WTC11 (cell line): ENCODE measurements at places on chromosomes 16 and 17. TPM values are rescaled to one million over a fixed set of nuclear protein-coding genes. Genes with fewer than 3 reads are reported as not detected.

DNA sequence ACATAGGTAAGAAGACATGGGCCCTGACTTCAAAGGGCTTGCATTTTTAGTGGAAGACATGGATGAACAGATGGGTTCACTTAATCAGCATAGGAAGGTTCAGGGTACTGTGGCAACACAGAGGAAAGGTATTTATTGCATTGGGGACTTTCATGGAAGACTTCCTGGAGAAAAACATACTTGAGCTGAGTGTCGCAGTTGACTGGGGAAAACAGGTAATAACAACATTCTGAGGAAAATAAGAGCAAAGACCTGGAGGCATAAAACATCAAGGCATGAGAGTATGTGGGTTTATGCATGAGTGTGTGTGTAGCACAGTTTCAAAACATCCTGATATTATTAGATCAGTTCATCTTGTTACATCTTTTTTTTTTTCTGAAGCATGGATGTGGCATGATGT lies 82.7 kb downstream of the MAP2K6 start:
- no peaks in the 10 kb centered on the region for H3K36me3 ChIP-seq
- H3K4me3 ChIP-seq = no peak overlapping the region
- DNase-seq = no peak
- no peak overlapping the region; the same call in 1 of the 2 replicates for H3K27ac ChIP-seq

DNA sequence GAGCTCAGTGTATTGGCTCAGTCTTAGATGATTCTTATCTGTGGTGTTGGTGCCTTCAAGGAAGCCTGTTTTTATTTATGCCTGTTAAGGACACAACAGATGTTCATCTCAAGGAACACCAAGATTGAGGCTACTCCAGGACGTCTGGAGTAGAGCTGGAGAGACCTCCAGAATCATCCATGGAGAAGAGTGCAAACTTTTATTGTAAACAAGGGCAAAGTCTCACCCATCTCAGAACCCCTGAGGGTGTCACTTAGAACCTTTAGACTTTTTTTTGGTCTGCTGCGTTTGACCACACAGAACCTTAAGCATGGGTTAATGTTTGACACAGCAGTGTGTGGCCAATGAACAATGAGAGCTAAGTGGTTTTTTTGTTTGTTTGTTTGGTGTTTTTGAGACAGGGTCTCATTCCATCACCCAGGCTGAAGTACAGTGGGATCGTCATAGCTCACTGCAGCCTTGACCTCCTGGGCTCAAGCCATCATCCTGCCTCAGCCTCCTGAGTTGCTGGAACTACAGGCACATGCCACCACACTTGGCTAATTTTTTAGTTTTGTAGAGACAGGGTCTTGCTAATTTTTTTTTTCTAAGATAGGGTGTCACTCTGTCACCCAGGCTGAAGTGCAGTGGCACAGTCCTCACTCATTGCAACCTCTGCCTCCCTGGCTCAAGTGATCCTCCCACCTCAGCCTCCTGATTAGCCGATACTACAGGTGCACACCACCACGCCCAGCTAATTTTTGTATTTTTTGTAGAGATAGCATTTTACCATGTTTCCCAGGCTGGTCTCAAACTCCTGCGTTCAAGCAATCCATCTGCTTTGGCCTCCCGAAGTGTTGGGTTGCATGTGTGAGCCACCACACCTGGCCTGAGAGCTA lies 16.3 kb downstream of the SLC47A1 start:
- H3K27ac ChIP-seq = no peak overlapping the region
- no peaks in the 10 kb centered on the region; the same call in 1 of the 2 replicates for H3K27me3 ChIP-seq
- DNase-seq = no peak
- peaks cover 5% of the 10 kb centered on the region for H3K36me3 ChIP-seq

GRCh38 chr16:71826533-71827017 lies 17.9 kb upstream of the AP1G1 start:
- H3K27ac ChIP-seq = no peak overlapping the region
- H3K36me3 ChIP-seq = no peaks in the 10 kb centered on the region
- peaks cover 10% of the 10 kb centered on the region for H3K27me3 ChIP-seq
- H3K4me1 ChIP-seq = no peaks in the 10 kb centered on the region
- DNase-seq = no peak
- H3K4me3 ChIP-seq = no peak overlapping the region

- no peaks in the 10 kb centered on the region for H3K36me3 ChIP-seq
- H3K27ac ChIP-seq = peak overlapping the region; percentile 74; the same call in 1 of the 2 replicates
Observed at GRCh38 chr17:29597361-29598172, 4.6 kb downstream of the ANKRD13B start.

GRCh38 chr17:48600244-48601098 lies 4.3 kb downstream of the HOXB6 start:
- peaks cover 2% of the 10 kb centered on the region; the same call in 1 of the 2 replicates for H3K36me3 ChIP-seq
- peaks cover 100% of the 10 kb centered on the region; the same call in 1 of the 2 replicates for H3K27me3 ChIP-seq
- peaks cover 30% of the 10 kb centered on the region for H3K4me1 ChIP-seq
- H3K27ac ChIP-seq = no peak overlapping the region
- no peak for DNase-seq

GRCh38 chr17:2138761-2139160 lies 83.9 kb downstream of the HIC1 start:
- H3K27ac ChIP-seq = peak overlapping the region; percentile 94
- no peaks in the 10 kb centered on the region for H3K27me3 ChIP-seq
- no peak for DNase-seq
- no peak overlapping the region for H3K4me3 ChIP-seq

DNA sequence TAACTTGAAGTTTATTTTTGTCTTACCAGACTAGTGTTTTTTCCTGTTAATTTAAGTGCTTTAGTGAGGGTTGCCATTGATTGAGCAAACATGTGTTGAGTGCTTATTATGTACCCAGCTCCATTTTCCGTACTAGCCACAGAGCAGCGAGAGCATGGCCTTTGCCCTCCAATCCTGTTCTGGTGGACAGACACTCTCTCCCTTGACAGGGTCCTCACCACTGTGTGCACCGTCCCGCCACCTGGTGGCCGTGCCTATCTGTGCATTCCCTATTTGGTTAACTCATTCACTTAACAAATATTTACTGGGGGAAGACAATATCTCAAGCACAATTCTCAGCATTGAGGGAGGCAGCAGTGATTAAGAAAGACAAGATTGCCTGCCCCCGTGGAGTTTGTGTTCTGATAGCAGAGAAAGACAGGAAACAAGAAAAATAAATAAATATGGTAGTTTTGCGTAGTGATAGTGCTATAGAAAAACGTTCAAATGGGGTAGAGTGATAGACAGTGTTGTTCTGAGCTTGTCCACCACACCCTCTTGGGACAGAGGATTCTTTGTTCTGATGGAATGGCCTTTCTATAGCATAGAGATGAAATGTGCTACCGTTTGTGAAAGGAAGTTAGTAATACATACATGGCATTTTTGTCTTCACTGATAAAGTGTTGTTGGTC lies 13.0 kb downstream of the CDH13 start:
- DNase-seq = peak; percentile 80
- peaks cover 34% of the 10 kb centered on the region for H3K4me1 ChIP-seq
- no peaks in the 10 kb centered on the region for H3K36me3 ChIP-seq
- H3K4me3 ChIP-seq = no peak overlapping the region
- H3K27ac ChIP-seq = no peak overlapping the region

DNA sequence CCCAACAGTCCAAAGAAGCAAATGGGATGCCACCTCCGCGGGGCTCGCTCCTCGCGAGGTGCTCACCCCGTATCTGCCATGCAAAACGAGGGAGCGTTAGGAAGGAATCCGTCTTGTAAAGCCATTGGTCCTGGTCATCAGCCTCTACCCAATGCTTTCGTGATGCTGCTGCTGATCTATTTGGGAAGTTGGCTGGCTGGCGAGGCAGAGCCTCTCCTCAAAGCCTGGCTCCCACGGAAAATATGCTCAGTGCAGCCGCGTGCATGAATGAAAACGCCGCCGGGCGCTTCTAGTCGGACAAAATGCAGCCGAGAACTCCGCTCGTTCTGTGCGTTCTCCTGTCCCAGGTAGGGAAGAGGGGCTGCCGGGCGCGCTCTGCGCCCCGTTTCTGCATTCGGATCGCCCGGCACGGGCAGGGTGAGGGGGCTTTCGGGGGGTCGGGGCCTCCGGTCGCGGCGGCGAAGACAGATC lies at the start of gene CDH13:
Gene CDH13, plus strand, starts transcription at position 179 of the 471 bp plus-strand sequence.
- no peak within 1 kb of the TSS for H3K27ac ChIP-seq
- peak within 1 kb of the TSS; percentile 74 for H3K4me3 ChIP-seq
- no peaks in the 10 kb centered on the region for H3K36me3 ChIP-seq
- DNase-seq = peak; percentile 24
- peaks cover 30% of the 10 kb centered on the region for H3K4me1 ChIP-seq

- peaks cover 27% of the 10 kb centered on the region for H3K4me1 ChIP-seq
- no peak overlapping the region for H3K27ac ChIP-seq
- no peak overlapping the region for H3K4me3 ChIP-seq
- no peaks in the 10 kb centered on the region for H3K36me3 ChIP-seq
- DNase-seq = no peak
Observed at GRCh38 chr16:4094127-4094773, 22.0 kb downstream of the ADCY9 start.

DNA sequence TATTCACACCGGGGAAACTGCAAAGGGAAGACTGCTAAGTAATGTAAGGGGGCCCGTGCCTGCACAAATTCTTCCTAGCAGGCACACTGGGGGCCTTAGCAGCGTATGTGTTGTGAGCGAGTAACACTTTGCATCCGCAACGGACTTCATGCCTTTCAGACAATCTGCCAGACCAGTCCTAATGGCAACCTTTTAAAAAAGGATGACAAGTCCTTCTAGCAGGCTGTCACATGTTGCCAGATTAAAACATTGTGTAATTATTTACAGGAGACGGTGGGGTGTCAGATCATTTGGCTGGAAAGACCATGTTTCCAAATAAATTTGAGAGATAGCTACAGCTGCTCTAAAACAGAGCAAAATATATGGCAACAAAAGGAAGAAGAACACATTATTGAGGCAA lies 46.1 kb downstream of the CPPED1 start:
- H3K27ac ChIP-seq = no peak overlapping the region
- H3K27me3 ChIP-seq = no peaks in the 10 kb centered on the region
- no peaks in the 10 kb centered on the region for H3K36me3 ChIP-seq
- DNase-seq = no peak
- H3K4me3 ChIP-seq = no peak overlapping the region

The CA5A gene
- total RNA-seq = not detected in 3 replicates

DNA sequence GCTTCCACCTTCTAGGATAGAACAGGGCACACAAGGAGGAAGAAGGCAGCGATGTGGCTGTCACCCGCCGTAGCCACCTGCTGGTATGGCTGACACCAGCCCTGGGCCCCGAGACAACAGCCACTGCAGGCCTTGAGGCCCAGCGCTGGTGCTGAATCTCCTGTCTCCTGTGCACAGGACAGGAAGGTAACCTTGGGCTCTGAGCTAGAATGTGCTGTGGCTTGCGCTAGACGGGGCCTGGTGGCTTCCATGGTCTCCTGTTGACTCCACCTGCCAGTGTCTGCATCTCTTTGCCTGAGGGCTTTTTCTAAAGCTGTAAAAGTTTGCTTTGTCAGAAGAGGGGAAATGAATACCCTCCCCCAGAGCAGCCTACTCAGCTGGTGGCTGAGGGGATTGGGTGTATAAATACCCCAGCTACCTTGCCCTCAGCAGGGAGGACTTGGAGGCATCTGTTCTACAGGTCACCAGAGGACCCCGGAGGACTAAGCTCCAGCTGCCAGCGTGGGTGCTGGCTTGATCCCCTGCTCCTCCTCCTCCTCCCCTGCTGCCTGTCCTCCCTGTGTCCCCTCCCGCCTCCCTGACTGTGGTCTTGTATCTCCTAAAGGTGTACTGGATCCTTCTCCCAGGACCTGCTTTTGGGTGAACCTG lies 76.1 kb upstream of the SDK2 start:
- no peak overlapping the region for H3K4me3 ChIP-seq
- no peak overlapping the region for H3K27ac ChIP-seq
- no peaks in the 10 kb centered on the region for H3K27me3 ChIP-seq
- H3K4me1 ChIP-seq = peaks cover 24% of the 10 kb centered on the region

- no peak overlapping the region for H3K4me3 ChIP-seq
- H3K27ac ChIP-seq = no peak overlapping the region
- peaks cover 82% of the 10 kb centered on the region for H3K36me3 ChIP-seq
- H3K4me1 ChIP-seq = no peaks in the 10 kb centered on the region
- no peaks in the 10 kb centered on the region for H3K27me3 ChIP-seq
Observed at GRCh38 chr16:24810951-24811843, 34.6 kb upstream of the SLC5A11 start.

DNA sequence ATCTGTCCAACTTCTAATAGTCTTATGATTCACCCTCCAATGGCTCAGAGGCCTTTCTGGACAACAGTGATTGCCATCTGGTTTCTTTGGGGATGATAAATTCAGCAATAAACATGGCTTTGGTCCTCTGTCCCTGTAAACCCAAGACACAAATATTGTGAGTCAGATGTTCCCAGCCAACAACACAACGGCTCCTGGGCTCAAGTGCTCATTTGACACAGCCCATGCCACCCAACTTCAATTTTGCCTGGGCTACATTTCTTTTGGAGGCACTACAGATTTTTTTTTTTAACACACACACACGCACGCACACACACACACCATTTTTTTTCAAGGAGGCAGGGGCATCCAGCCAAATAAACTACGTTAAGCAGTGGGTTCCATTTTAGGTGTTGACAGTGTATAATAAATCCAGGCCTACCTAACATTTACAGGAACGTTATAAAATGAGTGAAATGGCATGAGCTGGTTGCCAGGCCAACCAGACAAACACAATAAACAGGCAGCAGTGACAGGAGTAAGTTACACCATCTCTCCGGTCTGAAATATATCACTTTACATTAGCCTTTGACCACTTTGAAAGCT lies 939.9 kb upstream of the SOX9 start:
- no peaks in the 10 kb centered on the region for H3K36me3 ChIP-seq
- DNase-seq = no peak
- H3K27ac ChIP-seq = no peak overlapping the region
- no peaks in the 10 kb centered on the region for H3K4me1 ChIP-seq
- H3K27me3 ChIP-seq = no peaks in the 10 kb centered on the region
- H3K4me3 ChIP-seq = no peak overlapping the region

The SOST gene
- 0.07 to 0.25 TPM in 2 of 3 replicates, not detected in the other for total RNA-seq

DNA sequence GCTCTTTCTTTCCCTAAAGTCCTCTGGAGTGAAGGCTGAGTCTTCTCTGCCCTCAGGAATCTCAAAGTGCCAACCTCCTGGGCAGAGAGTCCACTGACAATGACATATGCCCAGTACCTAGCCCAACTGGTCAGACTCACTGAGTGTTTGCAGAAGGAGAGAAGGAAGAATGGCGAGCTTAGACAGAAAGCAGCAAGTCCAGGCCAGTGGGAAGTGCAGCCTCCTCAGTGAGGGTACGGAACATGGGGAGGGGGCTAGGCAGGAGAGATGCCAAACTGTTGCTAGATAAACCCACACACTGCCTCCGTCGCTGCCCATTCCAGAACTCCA lies 678 bp downstream of the EXOC7 start:
- H3K4me1 ChIP-seq = peaks cover 28% of the 10 kb centered on the region
- no peaks in the 10 kb centered on the region; the same call in 1 of the 2 replicates for H3K27me3 ChIP-seq
- H3K36me3 ChIP-seq = peaks cover 33% of the 10 kb centered on the region
- DNase-seq = no peak

The TNK1 gene
- 9.3 to 11.8 TPM (median 10.7 TPM) in 3 replicates for total RNA-seq

GRCh38 chr17:11267999-11268575 lies 27.1 kb downstream of the SHISA6 start:
- no peak for DNase-seq
- H3K27me3 ChIP-seq = peaks cover 4% of the 10 kb centered on the region; the same call in 1 of the 2 replicates
- H3K36me3 ChIP-seq = peaks cover 73% of the 10 kb centered on the region
- no peak overlapping the region for H3K27ac ChIP-seq
- H3K4me1 ChIP-seq = no peaks in the 10 kb centered on the region
